Stimulated activated CD4-positive, alpha-beta T cell treated with anti-CD3 and anti-CD28 coated beads, Interleukin-1b, Interleukin-23, amount 100 ng/mL, for 1 hour (primary cell): ENCODE measurements at places on chromosomes 12 and 14.

- DNase-seq: no peak
Observed at GRCh38 chr12:125161712-125162022, 96.4 kb downstream of the AACS start.

DNA sequence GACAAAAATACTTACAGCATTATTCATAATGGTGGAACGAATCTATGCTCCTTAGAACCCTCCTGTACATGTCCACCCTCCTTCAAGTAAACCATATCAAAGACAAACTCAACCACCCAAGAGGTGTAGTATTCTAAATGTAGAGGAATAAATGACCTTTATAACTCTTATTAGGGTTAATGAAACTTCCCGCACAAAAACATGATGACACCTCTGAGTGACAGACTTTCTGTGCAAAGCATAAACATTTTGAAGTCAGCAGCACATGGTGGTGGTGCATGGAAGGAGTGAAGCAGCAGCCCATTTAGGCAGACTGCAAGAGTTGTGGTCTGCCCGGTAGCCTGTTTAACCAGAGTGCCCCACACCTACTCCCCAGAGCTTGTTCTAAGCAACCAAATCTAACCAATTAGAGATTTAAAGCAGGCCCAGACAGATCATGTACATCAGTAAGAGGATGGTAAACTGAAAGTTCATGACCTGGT, 615 bp upstream of the ASB8 start:
- DNase-seq: no peak

DNA sequence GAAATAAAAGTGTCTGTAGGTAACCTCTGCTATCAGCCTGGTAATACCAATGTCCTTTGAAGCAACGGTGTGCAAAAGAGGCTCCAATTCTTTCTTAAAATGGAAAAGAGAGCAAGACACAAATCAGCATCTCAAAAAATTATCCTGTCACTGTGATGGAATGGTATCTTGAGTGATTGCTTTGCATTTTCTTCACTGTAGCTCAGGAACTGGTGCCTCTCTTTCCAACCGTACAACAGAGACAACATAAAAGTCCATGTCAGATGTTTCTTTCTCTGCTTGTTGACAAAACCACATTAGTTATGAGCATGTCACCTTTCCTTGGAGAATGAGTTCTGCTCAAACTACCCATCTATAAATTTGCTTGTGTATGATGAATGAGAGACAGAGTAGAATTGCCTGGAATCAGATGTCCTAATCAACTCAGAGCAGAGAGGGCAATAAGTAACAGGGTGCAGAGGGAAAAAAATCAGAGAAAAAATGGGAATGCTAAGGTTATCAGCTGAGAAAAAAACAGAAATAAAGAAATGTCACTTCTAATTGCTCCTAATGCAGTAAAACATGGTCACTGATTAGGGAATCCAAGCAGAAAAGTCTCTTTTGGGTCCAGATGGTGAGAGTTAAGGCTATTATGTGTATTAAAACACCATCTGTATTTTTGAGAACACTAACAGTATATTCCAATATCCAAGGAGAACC, 465.0 kb upstream of the ATP2B1 start:
- DNase-seq: no peak

GRCh38 chr12:115400011-115400410, 716.0 kb upstream of the TBX3 start:
- no peak for DNase-seq

DNA sequence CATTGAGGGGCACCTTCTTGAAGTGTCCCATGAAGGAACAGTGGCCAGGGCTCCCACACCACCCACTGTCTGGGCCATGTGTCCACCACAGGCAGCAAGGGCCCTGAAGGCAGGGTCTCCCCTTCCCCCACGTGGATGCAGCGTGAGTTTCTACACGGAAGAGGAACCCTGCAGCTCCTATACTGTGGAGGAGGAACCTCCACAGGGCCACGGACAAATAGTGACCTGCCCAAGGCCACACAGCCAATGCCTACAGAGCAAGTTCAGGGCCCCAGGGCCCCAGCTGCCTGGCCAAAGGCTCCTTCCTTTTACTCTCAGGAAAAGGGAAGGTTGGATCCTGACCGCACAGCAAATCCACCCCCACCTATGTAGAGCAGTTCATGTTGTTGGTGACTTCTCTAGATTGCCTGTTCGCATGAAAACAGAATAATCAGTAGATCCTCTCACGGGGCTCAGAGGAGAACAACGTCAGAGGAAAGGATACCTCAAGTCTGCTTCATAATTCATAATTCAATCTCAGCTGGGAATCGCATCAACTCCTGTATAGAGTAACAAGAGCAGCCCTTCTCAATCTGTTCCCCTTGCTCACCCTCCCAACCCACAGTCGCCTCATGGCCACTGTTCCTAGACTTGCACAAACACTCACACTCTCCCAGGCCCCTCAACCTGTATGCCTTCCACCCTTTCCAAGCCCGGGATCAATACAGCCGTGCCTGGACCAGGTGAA, 11.1 kb upstream of the KRT73 start:
- no peak for DNase-seq

GRCh38 chr12:110431957-110432587, 18.1 kb downstream of the ARPC3 start:
- no peak for DNase-seq

DNA sequence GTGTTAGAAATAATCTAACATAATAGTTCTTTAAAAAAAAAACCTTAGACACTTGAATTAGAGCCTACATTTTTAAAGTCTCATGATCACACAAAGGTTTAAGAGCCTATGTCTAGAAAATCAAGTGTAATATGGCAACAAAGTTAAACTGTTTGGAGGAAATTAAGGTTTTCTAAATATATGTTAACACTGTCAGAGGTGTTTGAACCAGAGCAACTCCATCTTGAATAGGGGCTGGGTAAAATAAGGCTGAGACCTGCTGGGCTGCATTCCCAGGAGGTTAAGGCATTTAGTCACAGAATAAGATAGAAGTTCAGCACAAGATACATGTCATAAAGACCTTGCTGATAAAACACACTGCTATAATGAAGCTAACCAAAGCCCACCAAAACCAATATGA, 12.4 kb downstream of the CPNE8 start:
- no peak for DNase-seq

DNA sequence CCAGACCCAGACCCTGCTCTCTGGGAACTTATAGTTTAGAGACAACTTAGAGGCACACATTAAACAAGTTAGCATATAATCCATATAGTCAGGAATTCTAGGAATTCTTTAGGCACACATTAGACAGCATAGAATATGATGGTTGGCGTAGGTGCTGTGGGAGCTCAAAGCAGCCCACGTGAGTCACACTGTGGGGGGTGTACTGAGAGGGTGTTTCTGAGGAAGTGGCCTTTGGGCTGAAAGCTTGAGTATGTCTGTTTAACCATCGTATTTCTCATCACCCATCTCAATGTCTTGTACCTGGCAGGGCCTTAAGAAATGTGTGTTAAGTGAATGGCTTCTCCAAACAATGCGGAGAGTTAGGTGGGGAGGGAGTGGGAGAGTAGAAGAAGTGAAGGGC, 67.2 kb downstream of the TMEM30B start:
- no peak for DNase-seq

DNA sequence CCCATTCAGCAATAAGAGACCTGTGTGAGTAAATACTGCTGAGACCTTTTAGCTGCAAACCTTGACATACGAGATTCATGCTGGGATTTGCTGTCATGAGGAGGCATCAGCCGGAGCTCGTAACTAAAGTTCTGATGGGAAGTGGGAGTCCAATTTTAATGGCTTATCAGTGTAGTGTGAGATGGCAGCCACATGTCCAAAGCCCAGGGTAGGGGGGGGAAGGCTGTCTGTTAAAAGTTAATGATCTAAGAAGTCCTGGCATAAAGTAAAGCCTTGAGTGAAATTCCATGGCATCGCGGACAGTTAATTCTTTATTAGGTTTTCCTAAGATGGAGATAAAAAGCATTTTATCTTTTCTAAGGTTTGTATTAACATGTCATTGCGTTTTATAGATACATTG, 240.0 kb downstream of the AACS start:
- DNase-seq: no peak

GRCh38 chr12:590206-590750, 73.0 kb downstream of the NINJ2 start:
- no peak for DNase-seq

DNA sequence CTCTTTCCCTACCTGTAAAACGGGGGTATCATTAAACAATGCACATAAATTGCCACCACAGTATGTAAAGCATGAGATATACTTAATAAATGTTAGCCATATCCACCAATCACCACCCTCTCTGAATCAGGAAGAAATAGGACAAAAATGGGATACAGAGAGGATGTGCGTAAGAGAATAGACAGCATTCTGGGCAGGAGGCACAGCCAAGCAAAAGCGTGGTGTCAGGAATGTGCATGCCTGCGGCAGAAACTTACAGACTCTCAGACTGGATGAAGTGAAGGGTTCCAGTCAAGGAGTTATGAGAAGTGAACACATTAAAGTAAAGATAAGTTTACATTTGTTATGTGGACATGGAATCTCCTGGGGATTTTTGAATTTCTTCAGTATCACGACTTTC, 121.7 kb upstream of the MDM1 start:
- no peak for DNase-seq

DNA sequence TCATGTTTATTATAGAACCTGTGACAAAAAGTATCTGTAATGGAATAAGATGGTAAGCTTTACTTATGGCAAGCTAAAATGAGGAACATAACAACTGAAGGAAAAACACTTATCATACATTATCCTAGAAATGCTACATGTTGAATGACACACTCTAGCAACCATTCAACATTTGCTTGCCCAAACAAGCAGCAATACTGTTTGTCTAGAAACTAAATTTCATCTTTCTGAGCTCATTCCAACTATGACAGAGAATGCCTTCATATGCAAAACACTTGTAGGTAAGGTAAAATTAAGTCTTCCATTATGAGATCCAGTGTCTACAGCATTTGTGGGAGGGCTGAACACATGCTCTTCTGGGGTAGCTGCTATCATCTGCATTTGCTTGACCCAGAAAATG, 108.1 kb downstream of the MDGA2 start:
- no peak for DNase-seq

DNA sequence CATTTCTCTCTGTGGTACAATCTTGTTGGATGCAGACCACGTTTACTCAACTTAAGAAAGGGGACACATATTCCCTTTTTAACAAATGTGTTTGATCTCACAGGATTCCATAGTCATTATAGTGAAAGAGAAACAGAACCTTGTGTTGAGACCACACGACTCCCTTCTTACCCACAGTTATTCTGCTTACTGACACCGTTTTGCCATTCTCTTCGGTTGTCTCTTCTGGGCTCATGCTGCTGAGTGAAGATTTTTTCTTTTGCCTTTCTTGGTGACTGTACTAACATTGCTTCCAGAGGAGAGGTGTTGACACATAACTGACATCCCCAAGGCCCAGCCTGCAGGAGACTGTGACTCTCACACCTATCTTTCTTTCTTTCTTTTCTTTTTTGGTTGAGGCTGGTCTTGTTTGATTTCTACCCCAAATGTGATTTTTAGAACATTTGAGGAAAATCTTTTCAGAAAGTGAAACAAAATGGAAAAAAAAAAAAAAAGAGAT, 61.2 kb upstream of the OTOGL start:
- DNase-seq: no peak

GRCh38 chr14:96001866-96002497, 37.2 kb upstream of the C14orf132 start:
- no peak for DNase-seq

DNA sequence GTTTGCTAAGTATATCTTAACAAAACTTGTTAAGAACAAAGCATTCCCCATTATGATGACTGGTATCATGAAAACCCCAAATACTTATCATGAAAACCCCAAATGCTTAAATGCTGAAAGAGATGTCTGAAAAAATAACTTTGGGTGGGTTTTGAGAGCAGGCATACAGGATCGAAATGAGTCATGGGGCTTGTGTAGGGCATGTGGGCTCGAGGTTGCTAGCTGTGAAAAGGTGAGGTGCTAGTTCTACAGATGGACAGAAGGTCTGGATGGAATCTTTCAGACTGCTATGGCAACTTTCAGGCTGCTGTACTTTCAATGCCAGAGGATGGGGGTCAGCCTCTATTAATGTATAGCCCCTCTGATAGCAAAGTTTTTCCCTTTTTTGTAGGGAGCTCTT, 167.8 kb upstream of the MDGA2 start:
- DNase-seq: no peak
